GM23338 (cell line): ENCODE measurements at places on chromosomes 6 and 20.

- H3K27me3 ChIP-seq, result no peaks in the 10 kb centered on the region
- no peaks in the 10 kb centered on the region for H3K36me3 ChIP-seq
- H3K4me1 ChIP-seq, result no peaks in the 10 kb centered on the region; the same call in 1 of the 2 replicates
- no peak for DNase-seq
- H3K27ac ChIP-seq, result no peak overlapping the region
These were observed 21.0 kb upstream of the IYD start for GRCh38 chr6:150347845-150348244.

- no peak overlapping the region for H3K4me3 ChIP-seq
- H3K4me1 ChIP-seq, result no peaks in the 10 kb centered on the region
- no peak overlapping the region for H3K27ac ChIP-seq
- DNase-seq, result no peak
- no peaks in the 10 kb centered on the region for H3K36me3 ChIP-seq
These were observed 31.1 kb upstream of the RGS17 start for GRCh38 chr6:153162172-153162571.

DNA sequence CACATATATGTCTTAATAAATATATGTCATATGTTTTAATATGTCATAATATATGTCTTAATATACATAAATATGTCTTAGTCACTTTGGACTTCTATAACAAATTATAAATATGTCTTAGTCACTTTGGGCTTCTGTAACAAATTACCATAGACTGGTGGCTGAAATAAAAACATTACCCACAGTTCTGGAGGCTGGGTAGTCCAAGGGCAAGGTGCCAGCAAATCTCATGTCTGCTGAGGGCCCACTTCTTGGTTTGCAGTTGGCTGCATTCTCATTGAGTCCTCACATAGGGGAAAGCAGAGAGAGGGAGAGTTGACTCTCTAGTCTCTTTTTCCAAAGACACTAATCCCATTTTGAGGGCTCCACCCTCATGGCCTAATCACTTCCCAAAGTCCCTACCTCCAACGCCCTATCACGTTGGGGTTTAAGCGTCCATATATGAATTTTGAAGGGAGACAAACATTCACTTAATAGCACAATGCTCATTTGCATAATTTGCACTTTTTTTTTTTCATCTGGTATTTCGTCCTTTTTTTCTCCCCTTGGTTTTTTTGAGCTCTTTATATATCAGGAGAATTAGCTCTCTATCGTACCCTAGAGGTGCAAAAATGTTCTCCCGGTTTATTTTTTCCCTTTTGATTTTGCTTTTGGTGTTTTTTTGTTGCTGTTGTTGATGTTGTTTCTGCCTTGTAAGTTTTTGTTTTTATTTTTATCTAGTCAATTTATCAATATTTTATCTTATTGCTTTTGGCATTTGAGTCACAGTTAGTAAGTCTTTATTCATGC is 266.4 kb downstream of the PLCB1 start:
- DNase-seq, result peak; percentile 35
- H3K4me1 ChIP-seq, result no peaks in the 10 kb centered on the region
- H3K27ac ChIP-seq, result no peak overlapping the region
- no peaks in the 10 kb centered on the region for H3K27me3 ChIP-seq
- no peak overlapping the region for H3K4me3 ChIP-seq

DNA sequence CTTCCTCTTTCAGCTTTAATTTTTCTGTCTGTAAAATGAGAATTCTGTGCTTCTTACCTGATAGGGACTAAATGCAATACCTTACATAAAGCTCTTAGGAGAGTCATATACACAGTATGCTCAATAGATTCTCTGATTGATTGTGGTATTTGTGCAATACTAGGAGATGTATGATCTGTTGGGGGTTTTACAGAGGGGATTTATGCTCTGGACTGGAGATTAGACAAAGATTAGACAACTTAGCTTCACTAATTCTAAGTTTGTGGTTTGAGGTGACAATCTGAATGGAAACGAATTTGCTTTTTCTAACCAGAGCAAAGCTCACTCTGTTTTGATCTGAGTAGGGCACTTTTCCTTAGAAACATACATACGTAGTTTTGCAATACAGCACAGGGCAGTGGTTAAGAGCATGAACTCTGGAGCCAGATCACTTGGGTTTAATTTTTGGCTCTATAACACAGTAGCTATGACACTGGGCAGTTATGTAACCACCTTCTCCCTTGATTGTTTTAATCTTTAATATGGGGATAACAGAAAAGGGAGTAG is 126.2 kb downstream of the RNF144B start:
- no peak overlapping the region for H3K27ac ChIP-seq
- H3K4me1 ChIP-seq, result peaks cover 4% of the 10 kb centered on the region; the same call in 1 of the 2 replicates
- H3K4me3 ChIP-seq, result no peak overlapping the region
- no peaks in the 10 kb centered on the region for H3K27me3 ChIP-seq
- DNase-seq, result no peak

DNA sequence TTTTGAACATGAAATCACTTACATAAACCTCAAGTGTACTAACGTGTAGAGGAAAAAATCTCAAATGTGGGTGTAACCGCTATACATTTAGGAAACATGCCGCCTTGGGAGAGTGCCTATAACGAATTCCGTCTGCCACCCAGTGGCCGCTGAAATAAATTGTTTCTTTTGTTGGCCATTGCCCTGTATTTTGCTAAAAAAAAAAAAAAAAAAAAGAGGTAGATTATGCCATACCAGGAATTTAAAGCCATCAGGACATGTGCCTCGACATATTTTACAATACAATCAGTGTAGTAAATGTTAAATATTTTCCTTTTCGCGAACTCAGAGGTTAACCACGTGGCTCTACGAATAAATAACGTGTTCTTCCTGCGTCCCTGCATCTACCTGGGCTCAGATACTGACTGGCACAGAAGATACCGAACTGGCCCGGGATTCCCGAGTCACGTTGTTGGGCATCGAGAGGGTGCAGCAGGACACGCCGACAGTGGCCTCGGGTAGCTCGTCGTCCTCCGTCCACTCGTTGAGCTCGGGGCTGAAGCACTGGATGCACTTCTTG is 14.3 kb downstream of the KLHL31 start:
- H3K27ac ChIP-seq, result no peak overlapping the region
- H3K4me3 ChIP-seq, result peak overlapping the region; percentile 60
- no peaks in the 10 kb centered on the region for H3K4me1 ChIP-seq
- DNase-seq, result peak; percentile 84

DNA sequence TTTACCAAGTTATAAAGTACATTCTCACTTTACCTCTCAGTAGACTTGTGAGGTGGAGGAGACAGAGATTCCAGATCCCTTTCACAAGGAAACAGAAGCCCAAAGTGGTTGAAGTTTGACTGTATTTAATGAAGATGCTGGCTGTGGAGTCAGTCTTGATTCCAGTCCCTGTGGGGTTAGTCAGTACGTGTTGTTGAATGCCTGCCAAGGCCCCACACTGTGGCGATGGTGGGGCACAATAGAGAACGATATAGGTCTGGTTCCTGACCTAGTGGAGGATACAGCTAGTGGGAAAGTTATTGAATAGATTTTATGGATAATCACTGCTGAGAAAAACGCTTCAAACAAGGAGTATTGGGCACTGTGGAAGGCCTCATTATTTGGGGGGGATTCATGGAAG is 71.4 kb downstream of the LRRC1 start:
- H3K4me3 ChIP-seq, result no peak overlapping the region
- no peak for DNase-seq
- no peaks in the 10 kb centered on the region for H3K4me1 ChIP-seq
- H3K27me3 ChIP-seq, result no peaks in the 10 kb centered on the region
- H3K36me3 ChIP-seq, result no peaks in the 10 kb centered on the region

DNA sequence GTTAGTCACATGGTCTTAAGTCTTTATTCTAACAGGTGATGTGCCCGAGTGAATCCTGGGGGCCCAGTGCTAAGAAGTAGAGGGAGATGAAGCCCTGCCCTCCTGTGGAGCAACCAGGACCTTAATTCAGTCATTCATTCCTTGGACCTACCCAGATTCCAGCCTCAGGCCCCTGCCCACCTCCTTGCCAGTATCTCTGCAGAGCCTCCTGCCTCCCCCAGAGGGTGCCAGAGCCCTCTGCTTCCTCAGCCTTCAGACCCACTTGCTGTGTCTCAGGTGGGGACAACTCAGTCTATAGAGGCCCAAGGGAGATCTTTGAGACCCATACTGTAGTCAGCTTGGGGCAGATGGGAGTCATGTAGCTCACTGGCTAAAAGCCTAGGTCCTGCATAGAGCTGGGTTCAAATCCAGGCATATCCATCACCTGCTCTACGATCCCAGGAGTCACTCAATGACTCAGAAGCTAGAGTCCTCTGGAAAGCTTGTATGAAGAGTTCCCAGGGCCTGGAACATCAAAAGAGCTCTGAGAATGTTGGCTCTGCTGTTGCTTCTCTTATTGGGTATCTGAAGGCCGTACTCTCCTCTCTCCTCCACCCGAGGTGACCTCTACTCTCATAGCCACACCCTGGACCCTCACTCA is 3.9 kb upstream of the SIGLEC1 start:
- no peak overlapping the region for H3K27ac ChIP-seq
- no peak overlapping the region for H3K4me3 ChIP-seq
- DNase-seq, result peak; percentile 84
- no peaks in the 10 kb centered on the region for H3K36me3 ChIP-seq
- no peaks in the 10 kb centered on the region for H3K27me3 ChIP-seq

- DNase-seq, result peak; percentile 74
- no peak overlapping the region for H3K4me3 ChIP-seq
- H3K27ac ChIP-seq, result peak overlapping the region; percentile 45; the same call in 1 of the 2 replicates
- H3K36me3 ChIP-seq, result no peaks in the 10 kb centered on the region; the same call in 1 of the 2 replicates
- H3K27me3 ChIP-seq, result no peaks in the 10 kb centered on the region
These were observed 2.1 kb upstream of the COL20A1 start for GRCh38 chr20:63290677-63291472.
